ENCODE measurements at places on chromosomes 1 and 21.
A peak's percentile ranks its signal among the peaks of the same experiment; 100 is the strongest.

GRCh38 chr1:247576514-247576913 lies 11.6 kb upstream of the OR2G2 start:
- DNase-seq = no peak

- DNase-seq = no peak
Observed at GRCh38 chr1:14598498-14599182, at the start of gene KAZN. KAZN (plus strand) TSS chr1:14598685.

GRCh38 chr1:59554011-59554663 lies 257.2 kb downstream of the FGGY start:
- no peak for DNase-seq

GRCh38 chr1:51247022-51247421 lies 10.9 kb downstream of the RNF11 start:
- no peak for DNase-seq

GRCh38 chr1:47449822-47450552 lies 12.1 kb downstream of the FOXD2 start:
- DNase-seq = no peak

DNA sequence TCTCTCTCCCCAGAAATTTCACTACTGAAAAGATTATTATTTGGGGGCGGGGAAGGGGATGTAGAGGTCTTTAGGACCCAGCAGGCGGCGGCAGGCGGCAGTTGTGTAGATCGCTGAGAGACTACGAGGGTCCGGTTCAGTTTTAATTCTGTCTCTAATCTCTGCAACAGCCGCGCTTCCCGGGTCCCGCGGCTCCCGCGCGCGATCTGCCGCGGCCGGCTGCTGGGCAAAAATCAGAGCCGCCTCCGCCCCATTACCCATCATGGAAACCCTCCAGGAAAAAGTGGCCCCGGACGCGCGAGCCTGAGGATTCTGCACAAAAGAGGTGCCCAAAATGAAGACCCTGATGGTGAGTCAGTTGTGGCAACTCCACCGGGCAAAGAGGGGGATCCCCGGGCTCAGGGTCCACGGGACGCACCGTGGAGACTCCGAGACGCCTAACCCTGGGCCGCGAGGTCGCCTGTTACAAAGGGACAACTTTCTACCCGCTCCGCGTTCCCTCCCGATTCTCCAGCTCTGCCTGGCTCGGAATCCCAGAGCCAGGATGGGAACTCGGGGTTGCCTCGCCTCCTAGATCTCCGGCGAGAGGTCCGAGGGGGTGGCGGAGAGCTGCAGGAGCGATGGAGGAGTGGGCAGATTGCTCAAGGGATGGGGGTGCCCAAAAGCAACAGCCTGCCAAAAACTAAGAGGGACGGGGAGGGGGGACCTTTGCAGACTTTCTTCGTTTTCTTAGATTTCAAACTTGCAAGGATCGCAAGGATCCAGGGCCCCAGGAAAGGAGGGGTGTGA lies at the start of gene ST6GALNAC5:
Gene ST6GALNAC5 (plus strand): TSS at position 139 of the 789 bp plus-strand sequence.
- DNase-seq = peak; percentile 19

DNA sequence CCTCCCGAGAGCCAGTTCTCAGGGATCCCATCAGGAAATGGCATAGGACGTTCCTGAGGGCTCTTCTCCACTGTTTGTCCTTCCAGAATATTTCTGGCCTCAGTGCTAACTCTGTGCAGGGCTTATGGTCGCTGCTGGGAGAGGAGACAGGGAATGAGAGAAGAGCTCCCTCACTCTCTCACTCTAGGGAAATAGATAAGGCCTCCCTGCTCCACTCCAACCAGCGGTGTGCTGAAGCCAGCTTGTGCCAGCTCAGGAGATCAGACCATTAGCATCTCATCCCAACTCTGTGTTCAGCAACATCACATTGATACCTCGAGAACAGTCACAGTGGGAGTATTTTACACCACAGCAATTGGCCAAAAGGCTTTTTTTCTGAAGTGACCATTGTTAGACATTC lies 49.2 kb upstream of the ZC3H12A start:
- DNase-seq = no peak

DNA sequence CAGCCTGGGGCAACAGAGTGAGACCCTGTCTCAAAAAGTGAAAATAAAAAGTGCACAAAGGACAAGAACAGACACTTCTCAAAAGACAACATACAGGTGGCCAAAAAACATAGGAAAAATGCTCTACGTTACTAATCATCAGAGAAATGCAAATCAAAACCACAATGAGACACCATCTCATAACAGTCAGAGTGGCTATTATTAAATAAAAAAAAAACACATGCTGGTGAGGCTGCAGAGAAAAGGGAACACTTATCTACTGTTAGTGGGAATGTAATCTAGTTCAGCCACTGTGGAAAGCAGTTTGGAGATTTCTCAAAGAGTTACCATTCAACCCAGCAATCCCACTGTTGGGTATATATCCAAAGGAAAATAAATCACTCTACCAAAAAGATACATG lies 173.2 kb downstream of the SMYD3 start:
- no peak for DNase-seq

DNA sequence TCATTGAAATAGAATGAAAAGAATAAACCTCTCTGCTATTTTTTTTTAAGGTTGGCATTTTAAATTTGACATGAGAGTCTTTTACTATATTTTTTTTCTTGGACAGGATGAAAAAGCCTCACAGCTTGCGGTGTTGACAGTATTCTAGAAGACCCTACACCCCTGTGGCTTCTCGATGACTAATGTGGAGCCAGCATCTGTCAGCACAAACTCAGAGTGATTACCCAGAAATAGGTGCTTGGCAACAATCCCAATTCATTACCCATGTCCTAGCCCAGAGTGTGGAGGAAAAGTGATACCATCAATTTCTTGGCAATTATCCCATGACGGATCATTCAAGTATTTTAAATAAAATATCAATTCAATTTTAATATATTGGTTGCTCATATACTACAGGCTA lies 186.8 kb upstream of the MAP1LC3C start:
- DNase-seq = no peak

DNA sequence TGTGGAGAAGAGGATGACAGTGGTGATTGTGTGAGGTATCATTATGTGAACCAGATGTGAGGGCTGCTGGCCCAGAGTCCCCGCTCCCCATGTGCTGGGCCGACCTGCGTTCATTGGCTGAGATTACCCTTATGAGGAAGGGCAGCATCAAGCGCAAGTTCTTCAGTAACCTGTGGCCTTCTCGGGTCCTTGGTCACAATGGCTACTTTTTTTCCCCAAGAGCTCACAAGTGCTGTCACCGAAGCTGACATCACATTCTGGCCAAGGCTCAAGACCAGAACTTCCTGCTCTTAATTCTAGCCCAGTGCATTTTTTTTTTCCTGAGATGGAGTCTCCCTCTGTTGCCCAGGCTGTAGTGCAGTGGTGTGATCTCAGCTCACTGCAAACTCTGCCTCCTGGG lies 262.9 kb downstream of the RHOU start:
- no peak for DNase-seq

DNA sequence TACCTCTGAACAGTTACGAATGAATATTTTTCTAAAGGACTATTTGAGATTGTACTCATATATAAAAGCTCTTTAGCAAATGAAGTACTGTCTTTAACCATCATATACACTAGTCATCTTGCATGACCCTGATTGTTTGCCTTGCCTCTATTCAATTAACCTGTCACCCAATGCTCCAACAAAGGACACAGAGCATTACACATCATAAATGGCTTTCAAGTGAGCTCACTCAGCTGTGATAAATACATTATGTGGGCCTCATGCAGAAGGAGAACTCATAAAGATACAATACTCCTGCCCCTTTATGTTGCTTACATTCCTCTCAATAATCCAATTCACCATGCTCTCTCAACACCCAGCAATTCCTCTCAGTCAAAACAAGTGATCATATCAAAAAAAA lies 993.0 kb upstream of the PRMT6 start:
- no peak for DNase-seq

DNA sequence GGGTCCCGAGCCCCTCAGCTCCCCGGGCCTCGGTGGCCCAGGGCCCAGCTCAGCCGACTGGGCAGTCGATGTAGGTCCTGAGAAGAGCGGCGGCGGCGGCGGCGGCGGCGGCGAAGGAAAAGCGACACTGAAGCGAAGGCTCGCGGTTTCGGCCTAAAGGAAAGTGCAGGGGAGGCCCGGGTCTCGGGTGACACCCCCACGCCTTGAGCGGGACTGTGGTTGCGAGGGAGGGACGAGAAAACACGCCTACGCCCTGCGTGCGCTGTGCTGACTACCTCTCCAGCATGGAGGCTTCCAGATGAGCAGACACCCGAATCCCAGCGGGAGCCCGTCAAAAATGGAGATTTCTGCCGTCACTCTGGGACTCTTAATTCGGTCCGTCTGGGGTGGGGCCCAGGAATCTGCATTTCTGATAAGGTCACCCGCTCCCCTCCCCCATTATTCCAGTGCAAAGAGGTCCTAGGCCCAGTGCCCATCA lies 31.2 kb downstream of the DNTTIP2 start:
- DNase-seq = peak; percentile 65

DNA sequence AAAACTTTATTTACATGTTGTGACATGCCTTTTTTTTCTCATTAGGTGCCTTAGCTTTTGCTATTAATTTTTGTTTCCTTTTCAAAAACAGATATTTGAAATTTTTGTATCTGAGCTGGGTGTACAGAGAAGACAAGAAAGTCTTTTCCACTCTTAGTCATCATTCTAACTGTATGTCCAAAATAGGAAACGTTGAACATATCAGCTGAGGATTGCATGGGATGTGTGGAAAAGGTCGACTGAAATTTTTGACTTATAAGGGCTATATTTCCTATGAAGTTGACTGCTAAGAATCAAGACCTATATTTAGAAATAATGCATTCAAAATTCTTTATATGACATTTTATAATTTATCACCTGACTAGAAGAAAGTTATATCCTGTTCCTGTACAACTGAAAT lies 270.0 kb upstream of the ZRANB2 start:
- peak; percentile 72 for DNase-seq

- no peak for DNase-seq
Observed at GRCh38 chr21:43277481-43278351, 108.9 kb downstream of the CRYAA start.

GRCh38 chr1:60865166-60865565 lies 217.2 kb upstream of the NFIA start:
- no peak for DNase-seq

DNA sequence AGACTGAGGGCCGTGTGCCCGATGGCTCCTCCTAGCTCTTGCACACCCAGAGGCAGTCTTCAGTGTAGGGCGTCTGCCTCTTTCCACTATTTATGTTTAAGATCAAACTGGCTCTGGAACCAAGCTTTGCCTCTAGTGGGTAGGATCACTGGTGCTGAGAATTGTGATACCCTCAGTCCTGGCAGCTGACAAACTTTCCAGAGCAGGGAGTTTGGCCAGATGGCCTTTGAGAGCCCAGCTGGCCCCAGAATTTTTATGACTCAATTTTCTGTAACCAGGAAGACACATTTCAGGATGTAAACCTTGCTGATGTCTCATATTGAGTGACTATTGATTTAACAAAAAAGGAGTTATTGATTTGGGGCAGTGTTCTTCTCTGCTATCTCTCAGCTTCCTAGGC lies 6.7 kb downstream of the COQ8A start:
- peak; percentile 3 for DNase-seq

DNA sequence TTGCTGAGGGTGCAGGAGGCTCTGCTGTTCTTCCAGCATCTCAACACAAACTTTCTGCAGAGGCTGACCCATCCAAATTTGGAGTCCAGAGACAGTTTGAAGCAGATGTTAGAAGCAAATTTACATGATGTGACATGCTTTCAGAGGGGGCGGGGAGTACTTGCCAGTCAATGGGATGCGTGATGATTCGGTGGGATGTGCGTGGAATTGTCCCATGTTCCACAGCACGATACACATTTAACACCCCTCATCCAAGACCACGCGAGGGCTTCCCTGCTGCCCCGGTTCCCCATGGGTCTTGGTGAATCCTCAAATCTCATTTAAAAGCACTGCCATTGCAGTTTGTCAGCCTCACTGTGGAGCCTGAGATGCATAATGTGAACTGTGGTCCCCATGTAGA lies 78.6 kb upstream of the TLR5 start:
- DNase-seq = no peak

DNA sequence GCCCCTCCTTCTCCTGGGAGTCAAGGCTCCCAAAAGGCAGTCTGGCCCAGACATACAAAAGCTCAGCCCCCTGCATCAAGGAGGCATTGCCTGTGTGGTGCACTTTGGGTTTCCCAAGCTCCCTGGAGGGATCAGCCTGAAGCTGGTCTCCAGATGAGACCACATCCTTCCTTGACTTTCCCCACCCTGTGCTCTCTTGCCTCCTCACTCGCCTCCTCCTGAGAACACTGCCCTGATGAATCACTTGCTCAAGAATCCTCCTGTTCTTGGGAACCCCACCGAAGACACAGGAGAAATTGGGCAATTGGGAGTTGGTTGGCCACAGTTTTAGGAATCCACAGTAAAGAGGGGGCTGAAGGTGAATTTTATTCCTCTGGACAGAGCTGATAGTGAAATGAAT lies 34.8 kb upstream of the LYST start:
- peak; percentile 76 for DNase-seq

DNA sequence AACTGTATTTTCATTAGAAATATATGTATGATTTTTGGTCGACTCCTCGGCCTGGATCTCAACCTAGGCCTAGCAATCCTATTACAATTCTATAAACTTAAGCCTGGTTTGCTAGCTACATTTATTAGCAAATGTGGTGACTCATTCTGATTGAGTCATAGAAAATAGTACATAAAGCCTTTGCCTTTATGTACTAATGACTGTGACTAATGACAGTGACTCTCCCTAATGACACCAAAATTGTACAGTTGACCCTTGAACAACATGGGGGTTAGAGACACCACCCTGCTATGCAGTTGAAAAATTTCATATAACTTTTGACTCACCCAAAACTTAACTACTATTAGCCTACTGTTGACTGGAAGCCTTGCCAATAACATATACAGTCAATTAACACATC lies 78.9 kb downstream of the CLEC20A start:
- DNase-seq = peak; percentile 33

GRCh38 chr21:46007492-46007868 lies 25.9 kb downstream of the COL6A1 start:
- no peak for DNase-seq

DNA sequence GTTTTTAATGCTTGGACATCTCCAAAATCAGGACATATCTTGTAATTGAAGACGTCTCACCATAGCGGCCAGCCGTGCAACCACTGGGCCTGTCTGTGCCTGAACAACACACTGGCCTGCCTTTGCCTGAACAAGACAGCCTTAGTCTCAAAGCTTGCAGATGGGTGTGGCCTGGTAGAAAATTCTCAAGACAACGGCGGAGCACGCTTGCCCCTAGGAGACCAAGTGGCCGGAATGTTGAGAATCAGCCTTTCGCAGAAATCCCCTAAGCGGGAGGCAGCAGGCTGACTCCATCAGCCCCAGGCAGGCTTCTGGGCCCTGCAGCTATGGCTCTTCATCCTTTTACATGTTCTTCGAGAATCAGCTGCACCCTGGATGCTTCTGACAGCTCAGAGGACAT lies 98.0 kb upstream of the C1orf174 start:
- DNase-seq = no peak

DNA sequence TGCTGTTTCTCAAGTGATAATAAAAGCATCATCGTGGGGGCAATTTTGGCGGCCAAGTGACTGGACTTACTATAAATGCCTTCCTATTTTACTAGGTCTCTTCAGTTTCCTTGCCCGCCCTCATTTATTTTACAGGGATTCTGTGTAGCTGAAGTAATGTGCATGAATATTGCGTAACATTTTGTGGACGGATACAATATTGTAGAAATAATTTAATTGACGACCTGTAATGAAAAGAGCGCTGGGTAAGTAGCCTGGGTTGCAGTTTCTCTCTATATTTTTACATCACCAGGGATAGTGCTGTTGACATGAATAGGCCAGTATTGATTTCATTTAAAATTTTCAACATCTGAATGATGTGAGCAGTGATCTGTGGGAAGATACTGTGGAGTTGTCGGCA lies 28.1 kb upstream of the LMO4 start:
- no peak for DNase-seq

GRCh38 chr21:45893740-45894449 lies 87.7 kb upstream of the COL6A1 start:
- no peak for DNase-seq
